SJSA1 (cell line): ENCODE measurements at places on chromosomes 4 and X. TPM values are rescaled to one million over a fixed set of nuclear protein-coding genes. Genes with fewer than 3 reads are reported as not detected.

GRCh38 chr4:187606581-187606980, 389.0 kb upstream of the ZFP42 start:
- no peak for DNase-seq

DNA sequence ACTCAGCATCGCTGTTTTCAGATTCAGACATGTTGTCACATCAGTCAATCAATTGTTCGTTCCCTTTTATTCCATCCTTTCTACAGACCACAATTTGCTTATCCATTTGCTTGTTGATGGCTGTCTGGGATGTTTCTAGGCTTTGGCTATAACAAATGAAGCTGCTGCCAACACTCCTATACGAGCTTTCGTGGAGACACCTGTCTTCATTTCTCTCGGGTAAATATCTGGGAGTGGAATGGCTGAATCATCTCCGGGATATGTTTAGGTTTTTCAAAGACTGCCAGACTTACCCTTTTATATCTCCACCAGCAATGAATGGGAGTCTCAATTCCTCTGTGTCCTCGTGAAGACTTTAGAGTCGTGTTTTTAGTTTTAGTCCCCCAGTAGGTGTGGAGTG, 118.9 kb downstream of the SORCS2 start:
- DNase-seq = no peak

- peak; percentile 38 for DNase-seq
Measured at GRCh38 chr4:26410385-26411293, 79.6 kb downstream of the CCKAR start.

DNA sequence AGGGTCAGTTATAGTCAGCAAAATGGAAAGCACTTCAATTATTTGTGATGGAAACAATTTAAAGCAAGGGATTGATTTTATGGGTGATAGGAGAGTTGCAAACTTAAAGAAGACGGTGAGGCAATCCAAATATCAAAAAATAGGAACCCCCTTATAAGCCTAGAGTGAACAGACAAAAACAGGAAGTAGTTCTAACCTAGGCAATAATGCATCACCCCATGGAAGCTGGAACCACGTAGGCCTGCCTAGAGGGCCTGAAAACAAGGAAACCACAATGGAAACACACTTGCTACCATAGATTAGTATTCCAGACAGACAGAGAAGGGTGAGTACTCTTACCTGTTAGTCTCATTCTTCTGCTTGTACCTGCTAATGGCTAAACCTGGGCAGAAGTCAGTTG, 13.5 kb upstream of the GK2 start:
- no peak for DNase-seq

DNA sequence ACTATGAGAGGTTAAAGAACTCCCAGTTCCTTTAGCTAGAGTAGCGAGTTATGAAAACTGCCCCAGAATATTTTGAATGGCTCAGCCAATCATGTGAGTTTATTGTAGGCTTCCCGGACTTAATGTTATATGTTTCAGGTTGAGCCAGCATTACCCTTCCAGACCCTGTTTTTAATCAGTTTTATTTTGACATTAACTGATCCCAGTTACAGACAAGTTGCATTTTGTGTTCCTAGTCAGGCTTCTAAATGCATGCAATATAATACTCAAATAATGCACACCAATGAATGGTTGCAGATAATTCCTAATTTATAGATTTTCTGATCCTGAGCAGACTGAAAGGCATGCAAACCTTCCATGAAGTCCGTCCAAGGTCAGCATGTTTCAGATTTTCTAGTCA, 57.8 kb downstream of the EDNRA start:
- no peak for DNase-seq

DNA sequence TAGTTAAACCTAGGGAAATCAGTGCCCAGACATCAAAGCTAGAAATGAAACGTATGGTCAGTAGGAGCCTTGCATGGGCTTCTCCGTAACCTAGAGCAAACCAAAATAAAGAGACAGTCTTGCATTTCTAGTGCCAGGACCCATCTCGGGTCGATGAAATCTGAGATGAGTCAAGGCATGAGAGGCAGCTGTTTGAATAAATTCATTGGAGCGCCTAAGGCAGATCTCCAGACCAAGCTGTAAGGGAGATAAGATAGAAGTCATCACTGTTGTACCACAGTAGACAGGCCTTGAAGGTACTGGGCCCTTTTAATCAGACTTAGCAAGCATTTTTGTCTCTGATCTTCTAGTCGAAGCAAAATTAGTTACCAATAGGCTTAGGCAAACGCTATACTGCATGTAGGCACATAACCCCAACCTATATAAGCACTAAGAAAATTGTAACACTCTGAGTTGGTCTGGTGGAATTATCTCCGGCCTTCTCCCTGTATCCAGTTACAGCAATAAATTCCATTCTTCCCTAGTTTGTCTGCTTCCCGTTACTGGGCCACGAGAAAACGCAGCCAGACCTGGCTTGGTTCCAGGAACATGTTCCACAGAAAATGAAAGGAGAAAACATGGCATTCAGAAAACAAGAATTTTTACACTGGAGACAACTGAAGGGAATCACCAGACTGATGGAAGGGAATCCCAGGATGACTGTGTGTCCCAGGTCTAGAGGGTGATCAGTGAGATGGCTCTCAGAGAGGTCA, 21.1 kb upstream of the PAPSS1 start:
- DNase-seq = no peak

DNA sequence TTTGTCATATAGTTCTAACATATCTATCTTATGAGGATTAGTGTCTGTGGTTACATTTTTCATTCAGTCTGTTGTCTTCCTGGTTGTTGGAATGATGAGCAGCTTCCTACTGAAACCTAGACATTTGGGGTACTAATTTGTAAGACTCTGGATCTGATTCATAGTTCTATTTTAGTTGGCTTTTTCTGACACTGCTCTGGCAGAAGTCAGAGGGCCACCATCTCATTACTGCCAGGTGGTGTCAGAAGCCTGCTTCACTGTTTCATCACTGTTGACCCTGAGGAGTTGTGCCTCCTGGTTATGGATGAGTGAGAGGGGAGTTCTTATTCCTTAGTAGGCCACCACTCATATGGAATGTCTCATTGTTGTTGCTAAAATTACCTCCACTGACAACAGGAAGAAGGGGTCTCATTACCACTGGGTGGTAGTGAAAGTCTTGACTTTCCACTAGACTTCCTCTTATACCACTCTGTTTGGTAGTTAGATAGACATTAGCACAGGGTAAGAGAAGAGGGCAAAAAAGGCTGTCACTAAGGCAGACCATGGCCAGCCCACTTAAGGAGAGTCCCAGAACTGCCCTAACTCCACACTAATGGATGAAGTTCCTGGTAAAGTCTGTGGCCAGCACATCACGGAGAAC, 395.2 kb downstream of the SPOCK3 start:
- no peak for DNase-seq

GRCh38 chr4:186957952-186958555, 234.4 kb upstream of the FAT1 start:
- no peak for DNase-seq

DNA sequence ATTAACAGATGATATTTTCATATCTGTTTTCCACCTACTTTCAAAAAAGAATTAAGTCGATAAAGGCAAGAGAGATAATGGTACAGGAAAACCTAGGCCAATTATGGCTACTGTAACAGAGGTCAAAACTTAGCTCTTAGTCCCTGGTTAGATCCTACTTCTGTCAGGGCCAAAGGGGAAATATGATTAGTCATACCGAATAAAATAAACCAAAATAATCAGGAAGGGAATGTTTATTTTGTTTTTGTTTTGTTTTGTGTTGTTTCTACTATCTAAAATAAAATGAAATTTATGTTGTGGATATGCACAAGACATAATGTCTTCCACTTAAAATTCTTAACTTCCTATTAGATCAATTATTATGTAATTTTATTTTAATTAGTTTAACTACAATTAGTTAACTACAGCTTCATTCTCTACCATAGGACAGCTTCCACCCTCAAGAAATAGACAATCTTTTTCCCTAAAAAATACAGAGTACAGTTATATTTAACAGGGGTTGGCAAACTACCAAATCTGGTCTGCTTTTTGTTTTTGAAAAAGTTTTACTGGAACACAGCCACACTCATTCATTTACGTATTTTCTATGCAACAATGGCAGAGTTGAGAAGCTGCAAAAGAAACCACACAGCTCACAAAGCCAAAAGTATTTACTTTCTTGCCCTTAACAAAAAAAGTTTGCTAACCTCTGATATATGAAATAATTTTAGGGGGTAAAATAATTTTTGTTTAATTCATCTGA, 25.4 kb downstream of the TMEM47 start:
- no peak for DNase-seq

DNA sequence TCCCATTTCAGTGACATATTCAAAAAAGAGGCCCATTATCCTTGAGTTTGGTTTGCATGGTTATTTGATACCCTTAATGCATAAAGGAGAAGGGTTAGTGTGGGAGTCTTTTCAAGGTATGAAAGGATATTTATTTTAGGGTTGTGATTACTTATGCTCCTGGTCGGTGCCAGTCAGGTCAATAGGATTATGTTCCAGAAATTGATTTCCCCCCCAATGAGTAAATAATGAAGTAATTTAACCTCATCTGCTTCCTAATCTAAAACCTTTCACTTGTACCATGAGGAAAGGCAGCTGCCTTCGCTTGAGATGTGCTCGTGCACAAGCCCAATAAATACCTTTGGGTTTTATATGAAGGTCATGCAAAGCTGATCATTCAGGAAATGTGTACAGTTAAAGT, 55.0 kb upstream of the NR0B1 start:
- DNase-seq = no peak

Gene RPL9
- total RNA-seq = 868 and 1,737 TPM in 2 replicates

Gene PDCL2
- total RNA-seq = not detected in 2 replicates

Gene SPIN3
- 4.1 and 6.9 TPM in 2 replicates for total RNA-seq

Gene SPON2
- total RNA-seq = 0.16 TPM in 1 of 2 replicates, not detected in the other

Gene TSC22D3
- total RNA-seq = 20.0 and 28.1 TPM in 2 replicates
